ENCODE measurements at places on chromosomes 5 and 9. TPM values are rescaled to one million over a fixed set of nuclear protein-coding genes. Genes with fewer than 3 reads are reported as not detected.

Gene SLC25A2
- polyA plus RNA-seq: not detected

Gene LHX6
- polyA plus RNA-seq: not detected

Gene TRIM36
- polyA plus RNA-seq: 1.3 TPM

Gene TMEM215
- polyA plus RNA-seq: not detected

Gene QRFP
- 0.74 TPM for polyA plus RNA-seq

Gene PDLIM4
- 102 TPM for polyA plus RNA-seq

Gene TMC1
- polyA plus RNA-seq: not detected

DNA sequence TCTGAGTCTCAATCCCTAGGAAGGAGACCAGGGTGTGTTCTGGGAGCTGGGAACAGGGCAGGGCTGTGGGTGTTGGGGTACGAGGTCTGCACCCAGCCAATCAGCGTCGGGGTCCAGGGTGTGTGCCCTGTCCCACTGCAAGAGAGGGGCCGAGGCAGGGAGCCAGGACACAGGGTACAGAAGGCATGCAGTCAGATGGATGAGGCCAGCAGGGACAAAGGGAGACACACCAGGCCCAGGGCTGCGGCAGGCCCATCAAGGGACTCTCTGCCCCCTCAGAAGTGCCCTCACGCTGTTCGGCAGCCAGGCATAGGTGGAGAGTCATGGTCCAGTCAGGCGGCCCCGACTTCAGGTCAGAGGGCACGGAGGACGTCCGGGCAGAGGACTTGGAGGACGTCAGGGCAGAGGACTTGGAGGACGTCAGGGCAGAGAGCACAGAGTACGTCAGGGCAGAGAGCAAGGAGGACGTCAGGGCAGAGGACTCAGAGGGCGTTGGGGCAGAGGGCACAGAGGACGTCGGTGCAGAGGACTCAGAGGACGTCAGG, 28.8 kb upstream of the ADAMTS2 start:
- no peak for DNase-seq

DNA sequence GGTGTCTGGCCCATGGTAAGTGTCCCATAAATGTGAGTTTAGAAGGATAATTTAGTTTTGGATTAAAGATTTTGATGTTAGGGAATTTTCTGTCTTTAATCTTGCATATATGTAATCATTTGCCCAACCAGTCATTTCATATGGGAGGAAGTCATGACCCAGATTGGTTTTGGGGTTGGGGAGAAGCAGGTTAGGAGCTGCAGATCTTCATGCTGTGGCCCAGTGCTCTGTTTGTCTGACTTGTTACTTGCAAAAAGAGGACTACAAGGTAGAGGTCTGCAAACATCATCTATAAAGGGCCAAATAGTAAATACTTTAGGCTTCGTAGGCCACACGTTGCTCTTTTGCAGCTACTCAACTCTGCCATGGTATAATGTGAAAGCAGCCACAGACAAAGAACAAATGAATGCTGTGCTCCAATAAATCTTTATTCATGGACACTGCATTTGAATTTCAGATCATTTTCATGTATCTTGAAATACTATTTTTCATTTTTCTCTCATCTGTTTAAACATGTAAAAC, 16.8 kb downstream of the OSTF1 start:
- DNase-seq: no peak

- no peak for DNase-seq
Observed at GRCh38 chr5:134911285-134912206, 6.6 kb downstream of the PCBD2 start.

DNA sequence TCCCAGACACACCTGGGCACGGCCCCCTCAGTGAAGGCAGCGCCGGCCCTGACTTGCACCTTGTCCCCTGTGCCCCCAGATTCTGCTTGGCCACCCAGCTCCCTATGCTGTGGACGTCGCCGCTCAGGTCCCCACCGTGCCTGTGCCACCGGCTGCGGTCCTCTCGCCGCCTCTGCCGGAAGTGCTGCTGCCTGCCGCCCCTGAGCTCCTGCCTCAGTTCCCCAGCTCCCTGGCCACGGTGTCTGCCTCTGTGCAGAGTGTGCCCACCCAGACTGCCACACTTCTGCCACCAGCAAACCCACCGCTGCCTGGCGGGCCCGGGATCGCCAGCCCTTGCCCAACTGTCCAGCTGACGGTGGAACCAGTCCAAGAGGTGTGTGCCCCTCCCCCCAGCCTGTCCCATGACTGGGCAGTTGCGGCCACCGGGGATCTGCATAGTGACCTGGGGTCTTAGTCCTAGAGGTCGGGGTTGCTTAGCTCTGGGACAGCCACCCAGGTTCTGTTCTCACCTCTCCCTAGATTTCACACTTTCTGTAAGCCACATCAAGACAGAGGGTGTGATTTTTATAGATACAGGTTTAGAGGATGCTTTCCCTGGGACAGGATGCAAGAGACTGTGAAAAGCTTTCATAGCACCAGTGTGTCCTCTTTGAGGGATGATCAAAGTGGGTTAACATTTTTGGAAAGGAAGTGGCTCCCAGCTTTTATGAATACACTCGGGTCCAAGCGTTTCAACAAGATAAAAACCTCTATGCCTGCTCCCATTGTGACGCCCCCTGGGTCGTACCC, 78.0 kb downstream of the WNK2 start:
- peak; percentile 5 for DNase-seq

- no peak for DNase-seq
Observed at GRCh38 chr5:133232911-133233310, 181.1 kb downstream of the HSPA4 start.

- peak; percentile 20 for DNase-seq
Observed at GRCh38 chr5:34915856-34916192, 313 bp downstream of the BRIX1 start.

- DNase-seq: peak; percentile 15
Observed at GRCh38 chr9:108919517-108919916, 14.4 kb downstream of the ELP1 start.

- no peak for DNase-seq
Observed at GRCh38 chr5:14733661-14734060, 69.1 kb downstream of the OTULIN start.

DNA sequence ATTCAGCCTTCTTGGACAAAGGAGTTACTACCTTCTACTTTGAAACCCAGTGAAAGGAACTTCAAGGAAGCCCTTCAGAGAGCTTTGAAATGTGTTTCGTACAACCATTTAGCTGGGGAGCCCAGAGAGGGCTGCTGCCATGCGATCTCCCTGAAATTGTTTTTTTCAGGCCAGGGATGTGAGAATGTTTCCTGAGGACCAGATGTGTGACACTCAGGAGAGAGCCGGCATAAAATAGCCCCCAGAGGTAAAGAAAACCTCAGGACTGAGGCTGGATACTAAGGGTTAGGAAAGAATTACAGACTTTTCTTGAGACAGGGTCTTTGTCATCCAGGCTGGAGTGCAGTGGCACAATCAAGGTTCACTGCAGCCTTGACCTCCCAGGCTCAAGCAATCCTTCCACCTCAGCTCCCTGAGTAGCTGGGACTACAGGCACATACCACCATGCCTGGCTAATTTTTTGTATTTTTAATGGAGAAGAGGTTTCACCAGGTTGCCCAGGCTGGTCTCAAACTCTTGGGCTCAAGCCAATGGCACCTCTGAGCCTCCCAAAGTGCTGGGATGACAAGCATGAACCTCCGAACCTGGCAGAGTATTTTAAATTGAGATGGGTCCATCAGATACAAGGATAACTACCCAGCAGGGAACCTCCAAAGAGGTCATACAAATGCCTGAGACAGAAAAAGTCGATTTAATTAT, 8.4 kb downstream of the RPL37 start:
- no peak for DNase-seq

- no peak for DNase-seq
Observed at GRCh38 chr9:128304136-128304970, 17.9 kb downstream of the TRUB2 start.

DNA sequence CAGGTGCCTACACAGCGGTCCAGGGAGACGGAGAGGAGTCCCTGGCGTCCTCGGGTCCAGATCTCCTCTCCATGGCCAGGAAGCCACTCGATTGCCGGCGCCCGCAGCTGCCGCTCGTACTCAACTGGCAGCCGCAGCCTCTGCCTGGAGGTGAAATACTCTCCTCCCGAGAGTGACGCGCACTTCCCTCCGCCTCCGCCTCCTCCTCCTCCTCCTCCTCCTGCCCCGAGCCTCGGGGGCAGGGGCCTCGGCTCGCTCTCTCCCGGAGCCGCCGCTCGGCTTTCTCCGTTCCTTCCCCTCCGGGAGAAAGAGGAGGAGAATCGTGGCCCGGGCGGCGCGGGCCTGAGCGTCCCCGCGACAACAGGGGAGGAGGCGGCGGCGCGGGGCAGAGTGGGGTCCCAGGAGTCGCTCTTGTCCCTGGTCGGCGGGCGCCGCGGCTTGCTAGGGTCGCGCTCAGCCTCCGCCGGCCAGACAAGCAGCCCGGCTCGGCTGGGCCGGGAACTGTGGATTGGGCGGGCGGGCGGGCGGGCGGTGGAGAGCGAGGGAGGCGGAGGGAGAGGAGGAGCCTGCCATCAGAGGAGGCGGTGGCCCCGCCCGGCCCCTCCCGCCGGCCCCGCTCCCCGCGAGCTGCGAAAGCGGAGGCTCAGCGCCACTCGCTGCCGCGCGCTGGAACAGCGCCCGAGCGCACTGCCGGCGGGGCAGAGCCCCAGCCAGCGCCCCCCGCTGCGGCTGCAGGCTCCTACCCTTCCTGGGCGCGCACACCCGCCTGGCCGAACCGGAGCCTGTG, at the start of gene CEMIP2:
Gene CEMIP2 (minus strand): TSS at position 126 of the 787 bp plus-strand sequence. CDS start 18,140 bp downstream, outside the sequence.
- peak; percentile 96 for DNase-seq

DNA sequence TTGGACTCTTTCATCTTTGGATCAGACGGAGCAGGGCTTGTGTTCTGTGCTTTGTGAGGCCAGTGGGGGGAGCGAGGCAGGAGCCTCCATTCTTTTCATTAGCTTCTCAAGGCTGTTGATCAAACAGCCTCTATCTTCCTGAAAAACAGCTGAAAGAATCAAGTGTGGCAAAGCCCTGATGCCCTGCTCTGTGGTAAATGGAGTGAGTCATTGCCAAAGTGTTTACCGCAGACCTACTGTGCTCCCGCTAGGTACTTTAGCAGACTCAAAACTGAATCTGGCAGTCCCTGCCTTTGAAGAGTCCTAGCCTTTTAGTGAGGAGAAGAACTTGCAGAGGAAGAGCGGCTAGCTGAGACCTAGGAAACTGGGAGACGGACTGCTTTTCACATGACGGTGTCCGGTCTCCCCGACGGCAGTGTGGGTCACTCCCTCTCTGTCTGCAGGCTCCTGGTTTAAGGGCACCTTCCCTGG, 3.3 kb downstream of the ANKRD33B start:
- DNase-seq: no peak

DNA sequence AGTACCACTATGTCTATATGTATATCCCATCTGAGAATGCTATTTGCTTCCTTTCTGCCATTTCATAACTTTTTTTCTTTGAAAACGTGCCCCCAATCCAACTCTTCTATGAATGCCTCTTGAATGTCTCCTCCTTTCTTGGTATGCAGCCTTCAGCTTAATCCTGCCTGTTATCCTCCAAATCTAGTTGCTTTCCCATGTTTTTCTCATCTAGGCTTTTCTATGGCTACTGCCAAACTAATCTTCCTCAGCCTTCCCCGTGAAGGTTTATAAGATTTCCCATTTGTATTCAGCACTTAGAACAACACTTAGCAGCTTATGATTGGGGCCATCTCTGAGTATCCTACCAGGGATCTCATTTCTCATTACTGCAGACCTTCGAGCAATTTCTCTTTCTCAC, 2.5 kb downstream of the TGFBR1 start:
- no peak for DNase-seq

DNA sequence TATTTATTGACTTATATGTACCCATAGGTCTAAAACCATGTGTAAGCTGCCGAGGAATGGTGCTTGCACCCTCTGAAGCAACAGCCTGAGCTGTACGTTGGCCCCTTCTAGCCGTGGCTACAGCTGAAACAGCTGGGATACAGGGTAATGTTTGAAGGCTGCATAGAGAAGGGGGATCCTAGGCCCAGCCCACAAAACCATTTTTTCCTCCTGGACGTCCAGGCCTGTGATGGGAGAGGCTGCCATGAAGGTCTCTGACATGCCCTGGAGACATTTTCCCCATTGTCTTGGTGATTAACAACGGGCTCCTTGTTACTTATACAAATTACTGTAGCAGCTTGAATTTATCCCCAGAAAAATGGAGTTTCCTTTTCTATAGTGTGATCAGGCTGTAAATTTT, 244.7 kb downstream of the COMMD10 start:
- no peak for DNase-seq

- no peak for DNase-seq
Observed at GRCh38 chr5:87347841-87348240, 64.9 kb downstream of the CCNH start.

GRCh38 chr9:6184749-6185645, 30.6 kb upstream of the IL33 start:
- DNase-seq: peak; percentile 19

DNA sequence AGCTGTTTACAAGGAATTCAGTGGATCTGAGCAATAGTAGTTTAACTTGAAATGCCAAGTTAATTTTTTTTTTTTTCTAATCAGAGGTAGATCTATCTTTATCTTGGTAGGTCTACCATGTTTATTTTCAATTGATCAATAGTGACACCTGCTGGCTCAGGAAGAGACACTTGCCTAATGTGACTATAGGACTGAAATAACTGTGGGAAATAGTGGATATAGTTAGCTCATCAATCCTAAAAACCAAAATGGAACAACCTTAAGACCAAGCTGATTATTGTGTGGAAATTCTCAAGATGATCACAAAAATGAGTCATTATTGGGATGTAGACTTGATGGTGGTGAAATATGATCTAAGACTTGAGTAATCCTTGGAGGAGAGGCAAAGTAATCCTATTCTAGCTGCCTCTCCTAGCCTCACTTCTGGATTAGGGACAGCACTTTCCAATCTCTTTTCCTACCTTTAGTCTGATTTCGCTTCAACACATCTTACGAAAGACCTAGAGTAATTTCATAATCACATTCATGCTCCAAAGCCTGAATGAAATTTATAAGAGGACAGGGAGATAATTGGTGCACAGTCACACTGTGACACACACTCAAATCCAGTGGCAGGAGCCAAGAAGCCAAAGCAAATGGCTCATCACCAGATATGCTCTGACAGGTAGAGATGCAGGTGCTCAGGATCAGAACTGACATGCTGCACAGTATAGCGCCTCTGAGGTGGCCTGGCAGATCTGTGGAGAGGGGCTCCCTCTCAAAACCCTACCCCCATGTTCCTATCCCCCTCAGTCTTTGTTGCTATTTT, 156.3 kb downstream of the HMHB1 start:
- DNase-seq: peak; percentile 41
